ENCODE measurements at places on chromosomes 5 and 9.

DNA sequence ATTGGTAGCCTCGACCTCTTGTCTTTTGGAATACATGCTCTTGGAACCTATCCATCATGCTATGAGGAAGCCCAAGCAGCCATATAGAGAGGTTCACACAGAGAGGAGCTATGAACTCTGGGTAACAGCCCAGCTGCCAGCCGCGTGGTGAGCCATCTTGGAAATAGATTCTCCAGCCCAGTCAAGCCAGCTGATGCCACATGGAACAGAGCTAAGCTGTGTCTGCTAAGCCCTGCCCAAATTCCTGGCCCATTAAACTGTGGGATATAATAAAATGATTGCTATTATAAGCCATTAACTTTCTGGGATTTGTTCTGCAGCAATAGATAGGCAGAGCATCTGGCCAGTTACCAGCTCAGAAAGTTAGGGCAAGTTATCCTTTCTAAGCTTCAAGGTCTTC is 4.9 kb upstream of the PRUNE2 start:
- DNase-seq: no peak

- no peak for DNase-seq
Observed at GRCh38 chr5:106876665-106877194, 794.0 kb downstream of the EFNA5 start.

GRCh38 chr5:31413030-31413812 is 118.7 kb downstream of the DROSHA start:
- DNase-seq: no peak

- no peak for DNase-seq
Observed at GRCh38 chr5:173236531-173237142, 1.6 kb upstream of the NKX2-5 start.

DNA sequence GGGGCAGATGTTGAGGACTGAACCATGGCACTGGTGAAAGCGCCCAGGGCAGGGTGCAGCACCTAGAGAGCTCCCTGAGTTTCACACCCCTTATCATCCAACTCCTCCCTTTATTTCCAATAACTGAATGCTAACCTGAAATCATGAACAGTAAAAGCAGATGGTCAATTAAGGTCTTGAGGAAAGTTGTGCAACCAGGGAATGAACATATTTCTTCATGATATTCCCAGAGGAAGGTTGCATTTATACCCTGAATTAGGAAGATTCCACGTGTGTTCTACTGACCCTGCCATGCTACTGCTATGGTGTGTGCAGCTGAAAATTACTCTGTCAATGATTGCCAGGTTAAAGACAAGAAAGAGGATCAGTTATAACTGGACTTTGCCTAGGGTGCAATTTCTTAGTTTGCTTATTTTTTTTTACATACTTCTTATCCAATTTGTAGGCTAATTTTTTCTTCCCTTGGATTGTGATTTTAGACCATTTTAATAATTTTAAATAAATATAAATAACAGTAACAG is 319.8 kb downstream of the SEMA5A start:
- no peak for DNase-seq

- no peak for DNase-seq
Observed at GRCh38 chr5:52656569-52657246, 131.0 kb upstream of the ITGA1 start.

GRCh38 chr5:74649421-74649973 is 9.0 kb upstream of the ENC1 start:
- DNase-seq: no peak

GRCh38 chr9:92954049-92954861 is 6.9 kb downstream of the FGD3 start:
- peak; percentile 57 for DNase-seq

- no peak for DNase-seq
Observed at GRCh38 chr9:118836891-118837290, 532.3 kb downstream of the BRINP1 start.

DNA sequence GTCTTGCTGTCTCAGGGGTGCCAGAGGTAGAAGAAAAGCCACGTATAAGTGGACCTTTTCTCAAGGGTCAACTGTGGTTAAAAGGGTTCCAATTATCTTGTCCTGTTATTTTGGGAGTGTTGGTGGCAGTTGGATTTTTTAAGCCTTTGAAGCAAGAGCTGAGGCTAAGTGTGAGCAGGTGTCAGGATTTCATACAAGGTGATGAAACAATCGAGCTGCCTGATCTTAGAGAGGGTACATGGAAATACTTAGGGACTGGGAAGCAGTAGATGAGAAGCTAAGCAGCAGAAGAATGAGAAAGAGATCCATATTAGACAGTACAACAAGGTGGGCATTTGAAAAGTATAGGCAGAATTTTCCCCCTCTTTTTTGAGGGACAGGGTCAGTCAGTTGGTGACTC is 23.6 kb downstream of the FOCAD start:
- DNase-seq: no peak

GRCh38 chr5:174222891-174223290 is 177.4 kb downstream of the NSG2 start:
- no peak for DNase-seq

GRCh38 chr5:153425914-153426313 is 64.6 kb upstream of the GRIA1 start:
- DNase-seq: no peak

- peak; percentile 50 for DNase-seq
Observed at GRCh38 chr5:39209924-39210323, 9.4 kb downstream of the FYB1 start.

GRCh38 chr5:172002310-172002709 is 4.1 kb downstream of the FBXW11 start:
- no peak for DNase-seq

DNA sequence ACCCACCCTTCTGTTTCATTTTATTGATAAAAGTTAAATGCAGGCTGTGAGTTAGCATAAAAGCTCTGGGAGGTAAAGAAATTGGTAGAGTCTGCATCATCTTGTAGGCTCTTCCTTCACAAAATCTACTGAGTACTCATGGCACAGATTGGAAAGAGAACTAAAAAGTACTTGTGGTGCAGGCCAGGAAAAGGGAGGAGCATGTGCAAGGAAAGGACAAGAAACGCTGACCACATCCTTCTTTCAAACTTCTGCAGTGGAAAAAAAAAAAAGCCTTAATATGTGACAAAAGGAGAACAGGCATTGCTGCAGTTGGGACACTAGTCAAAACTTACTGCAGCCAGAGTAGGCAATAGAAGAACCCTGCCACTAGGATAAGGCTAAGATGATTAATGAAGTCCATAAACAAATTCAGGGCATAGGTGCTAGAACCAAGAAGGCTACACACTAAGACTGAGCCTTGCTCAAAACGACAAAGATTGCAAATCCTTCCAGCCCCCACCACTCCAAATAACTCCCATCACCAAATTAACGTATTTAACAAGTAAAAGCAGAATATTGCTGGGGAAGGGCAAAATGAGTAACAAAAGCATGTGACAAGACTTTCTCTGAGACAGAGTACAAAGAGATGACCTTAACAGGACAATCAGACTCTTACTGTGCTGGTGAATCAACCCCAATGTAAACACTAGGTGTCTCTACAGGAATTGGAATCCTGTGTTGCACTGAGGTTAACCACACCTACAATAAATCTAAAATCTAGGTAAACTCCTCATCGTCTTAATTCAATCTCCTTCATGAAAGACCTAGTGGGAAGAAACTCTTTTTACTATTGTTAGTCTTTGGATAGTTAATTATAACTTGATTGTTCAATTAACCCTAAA is 1024.8 kb downstream of the TLE1 start:
- DNase-seq: no peak

DNA sequence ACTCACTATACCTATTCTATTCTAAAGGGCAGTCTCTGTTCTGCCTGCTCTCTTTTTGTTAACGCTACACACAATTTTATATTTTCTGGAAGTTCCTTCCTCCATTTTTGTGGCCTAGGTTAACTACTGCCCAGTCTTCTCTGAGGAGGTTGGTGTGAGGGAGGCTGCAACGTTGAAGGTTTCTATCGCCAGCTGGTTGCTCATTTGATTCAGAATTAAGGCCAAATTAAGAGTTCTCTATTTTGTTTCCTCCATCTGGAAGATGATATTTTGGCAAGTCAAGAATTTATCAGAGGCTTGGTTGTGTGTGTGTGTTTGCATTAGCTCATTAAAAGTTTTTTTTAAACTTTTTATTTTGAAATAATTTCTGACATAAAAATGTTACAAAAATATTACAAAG is 175.1 kb downstream of the ARHGAP26 start:
- no peak for DNase-seq

- DNase-seq: no peak
Observed at GRCh38 chr9:70504834-70505233, 90.4 kb upstream of the KLF9 start.

GRCh38 chr9:95188459-95188858 is 129.1 kb downstream of the FANCC start:
- no peak for DNase-seq
